ENCODE measurements at places on chromosomes 16 and 17. TPM values are rescaled to one million over a fixed set of nuclear protein-coding genes. Genes with fewer than 3 reads are reported as not detected.

SHMT1 gene
- 31.2 TPM for total RNA-seq

DNA sequence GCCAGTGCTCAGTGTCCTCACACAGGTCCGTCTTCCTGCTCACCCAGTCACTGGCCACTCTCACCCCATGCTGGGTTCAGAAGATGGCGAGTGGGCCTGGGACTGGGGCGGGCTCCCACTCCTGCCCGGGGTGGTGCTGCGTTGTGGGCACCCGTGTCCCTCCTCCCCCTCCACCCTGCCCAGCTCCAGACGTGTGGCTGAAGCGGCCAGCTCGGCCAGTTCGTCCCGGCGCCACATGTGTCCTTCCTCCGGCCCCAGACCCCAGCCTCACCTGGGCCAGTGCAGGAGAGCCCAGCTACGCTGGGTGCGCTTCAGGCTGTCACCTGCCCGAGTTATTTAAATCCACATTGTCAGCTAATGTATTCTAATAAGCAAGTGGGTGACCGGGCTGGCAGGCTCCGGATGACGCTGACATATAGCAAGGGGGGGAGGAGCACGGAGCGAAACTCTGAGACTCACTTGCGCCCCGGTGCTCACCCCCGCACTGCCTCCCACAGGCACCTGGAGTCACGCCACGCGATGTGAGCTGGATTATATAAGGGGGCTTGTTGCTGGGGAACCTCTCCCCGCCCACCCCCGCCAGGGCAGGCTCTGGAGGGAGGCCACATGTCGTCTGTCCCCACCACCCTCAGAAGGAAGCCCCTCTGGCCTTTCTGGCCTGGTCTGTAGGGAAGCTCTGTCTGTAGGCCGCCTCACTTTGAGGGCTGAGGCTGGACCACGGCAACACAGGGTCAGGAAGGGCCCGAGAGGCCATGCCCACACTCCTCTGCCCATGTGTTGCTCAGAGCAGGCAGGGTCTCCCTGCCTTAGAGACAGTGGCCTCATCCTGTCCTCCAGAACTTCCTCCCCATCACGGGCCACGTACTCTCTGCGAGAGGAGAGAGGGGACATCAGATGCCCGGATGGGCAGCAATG, 7.1 kb upstream of the BAIAP2 start:
- DNase-seq, result peak; percentile 15

- no peak for DNase-seq
These were observed 7.8 kb downstream of the CRHR1 start for GRCh38 chr17:45791935-45792334.

GRCh38 chr17:41885733-41886132, 20.5 kb upstream of the KLHL11 start:
- peak; percentile 36 for DNase-seq

- no peak for DNase-seq
These were observed 12.4 kb downstream of the TNRC6A start for GRCh38 chr16:24741862-24742261.

PPL gene
- 0.07 TPM for total RNA-seq

DNA sequence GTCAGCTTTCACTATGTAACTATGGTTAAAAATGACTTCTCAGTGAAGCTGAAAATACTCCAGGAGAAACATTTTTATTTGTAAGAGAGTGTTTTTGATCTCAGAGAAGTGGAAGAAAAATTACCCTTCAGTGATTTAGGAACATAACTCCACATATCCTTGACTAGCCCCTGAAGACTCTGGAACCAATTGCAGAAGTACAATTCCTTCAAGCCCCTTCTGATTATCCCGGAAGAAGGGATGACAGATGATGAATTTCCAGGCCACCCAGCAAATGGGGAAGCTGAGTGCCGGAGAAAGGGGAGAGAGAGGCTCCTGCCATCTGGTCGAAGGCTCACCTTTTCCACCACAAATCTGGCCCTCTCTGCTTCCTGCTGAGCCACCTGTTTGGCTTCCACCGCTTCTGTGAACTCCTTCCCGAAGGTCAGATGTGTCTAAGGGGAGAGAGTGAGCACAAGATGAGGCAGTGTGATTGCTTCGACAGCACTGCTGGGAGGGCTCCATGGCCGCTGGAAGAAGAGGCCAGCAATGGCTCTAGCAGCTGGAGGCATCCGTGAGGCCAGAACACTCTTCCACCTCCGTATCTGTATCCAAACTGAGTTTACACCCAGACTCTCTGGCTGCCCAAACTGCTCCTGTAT, 8.1 kb downstream of the PHB1 start:
- DNase-seq, result no peak

DNA sequence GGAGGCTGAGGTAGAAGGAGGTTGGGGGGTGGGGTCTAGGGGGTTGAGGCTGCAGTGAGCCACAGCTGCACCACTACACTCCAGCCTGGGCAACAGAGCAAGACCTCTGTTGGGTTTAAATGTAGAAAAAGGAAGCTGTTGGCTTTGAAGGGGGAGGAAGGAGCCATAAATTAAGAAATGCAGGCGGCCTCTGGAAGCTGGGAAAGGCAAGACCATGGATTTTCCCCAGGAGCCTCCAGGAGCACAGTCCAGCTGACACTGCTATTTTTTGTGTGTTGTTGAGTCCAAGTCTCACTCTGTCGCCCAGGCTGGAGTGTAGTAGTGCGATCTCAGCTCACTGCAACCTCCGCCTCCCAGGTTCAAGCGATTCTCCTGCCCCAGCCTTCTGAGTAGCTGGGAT, 15.9 kb downstream of the LITAF start:
- DNase-seq, result no peak

CCL4L2 gene
- total RNA-seq, result 0.42 TPM

GRCh38 chr17:65362826-65363225, 198.6 kb downstream of the AXIN2 start:
- no peak for DNase-seq

GAS2L2 gene
- not detected for total RNA-seq

PCTP gene
- total RNA-seq, result 33.8 TPM

DNA sequence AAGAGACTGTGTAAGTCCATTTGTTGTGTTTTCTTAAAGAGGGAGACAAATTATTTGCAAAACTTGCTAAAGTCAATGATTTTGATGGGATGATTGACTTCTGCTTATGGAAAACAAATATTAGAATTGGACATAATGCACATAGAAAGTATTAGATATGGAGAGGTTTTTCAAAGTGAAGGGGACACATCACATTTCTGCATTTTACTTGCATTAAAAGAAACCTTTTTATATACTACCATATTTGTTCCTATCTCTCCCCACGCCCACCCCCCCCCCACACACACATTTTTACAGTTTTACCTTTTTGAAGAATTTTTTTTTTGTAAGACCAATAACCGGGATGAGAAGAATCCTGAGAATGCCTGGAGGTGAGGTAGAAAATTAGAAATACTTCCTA, 8.6 kb upstream of the OR4D2 start:
- no peak for DNase-seq

- no peak for DNase-seq
These were observed 56.0 kb downstream of the WIPI1 start for GRCh38 chr17:68401288-68401687.

NECAB2 gene
- not detected for total RNA-seq

SPN gene
- total RNA-seq, result 225 TPM

GRCh38 chr17:11730747-11731146, 132.5 kb downstream of the DNAH9 start:
- DNase-seq, result no peak

DNA sequence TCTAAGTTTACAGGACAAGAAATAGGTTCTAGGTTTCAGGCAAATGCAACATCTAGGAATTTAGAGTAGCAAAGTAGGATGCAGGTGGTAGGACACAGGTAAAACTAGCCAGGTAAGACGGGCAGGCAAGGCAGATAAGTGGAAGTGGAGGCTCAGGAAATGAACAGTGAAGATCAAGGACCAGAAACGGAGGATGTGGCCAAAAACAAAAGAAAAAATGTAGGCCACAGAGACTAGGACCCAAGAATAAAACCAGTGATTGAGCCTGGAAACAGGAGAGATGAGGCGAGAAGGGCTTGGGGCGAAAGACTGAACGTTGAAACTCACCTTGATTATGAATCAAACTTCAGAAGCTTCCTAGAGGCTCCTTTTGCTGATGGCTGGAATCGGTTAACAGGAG, 24.0 kb downstream of the CPSF4L start:
- DNase-seq, result no peak

- DNase-seq, result no peak
These were observed 12.7 kb upstream of the HASPIN start for GRCh38 chr17:3710951-3711383.

PIMREG gene
- 13.4 TPM for total RNA-seq

KRTAP9-2 gene
- not detected for total RNA-seq

DNA sequence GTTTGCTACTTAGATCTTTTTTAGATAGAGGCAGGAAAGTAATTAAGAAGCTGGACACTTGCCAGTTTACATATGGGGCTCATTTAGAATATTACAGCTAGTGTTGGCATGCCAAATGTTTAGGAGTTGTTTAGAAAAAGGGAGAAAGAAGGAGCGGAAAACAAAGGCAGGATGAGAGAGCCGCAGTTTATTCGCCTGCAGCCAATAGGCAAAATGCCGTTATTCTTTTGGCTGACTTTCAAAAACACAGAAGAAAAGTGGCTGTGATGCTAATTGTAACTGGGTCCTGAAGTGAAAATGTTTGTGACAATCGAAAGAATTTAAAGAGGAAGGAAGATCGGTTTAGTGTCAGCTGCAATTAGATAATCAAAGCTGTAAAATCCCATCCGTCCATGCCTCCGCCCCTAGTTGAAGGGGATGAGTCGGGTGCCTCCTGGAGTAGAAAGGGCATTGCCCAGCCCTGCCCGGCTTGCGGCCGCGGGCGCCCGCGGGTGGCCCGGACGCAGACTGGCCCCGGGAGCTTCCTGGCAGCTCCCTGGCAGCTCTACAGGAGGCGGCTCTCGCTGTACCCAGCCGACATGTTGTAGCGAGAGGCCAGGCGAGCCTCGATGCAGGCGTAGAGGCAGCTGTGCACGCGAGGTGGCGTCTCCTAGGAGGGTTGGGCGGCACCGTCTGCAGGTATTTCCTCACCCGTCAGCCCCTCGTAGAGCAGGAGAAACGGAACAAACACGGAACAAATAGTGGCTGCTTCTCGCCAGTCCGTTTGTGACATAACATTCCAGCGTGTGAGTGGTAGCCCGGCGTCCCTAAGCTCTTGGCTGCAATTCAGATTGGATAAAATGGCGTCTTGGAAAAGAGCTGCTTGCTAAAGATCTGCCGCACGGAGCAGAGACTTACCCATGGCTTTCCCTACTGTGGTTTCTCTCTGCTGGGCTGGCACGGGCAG, 82.2 kb downstream of the TNRC6C start:
- no peak for DNase-seq

- DNase-seq, result no peak
These were observed 36.1 kb upstream of the CBFA2T3 start for GRCh38 chr16:89013111-89013510.

GRCh38 chr17:80599546-80600305, 55.1 kb downstream of the RPTOR start:
- DNase-seq, result peak; percentile 35

DNA sequence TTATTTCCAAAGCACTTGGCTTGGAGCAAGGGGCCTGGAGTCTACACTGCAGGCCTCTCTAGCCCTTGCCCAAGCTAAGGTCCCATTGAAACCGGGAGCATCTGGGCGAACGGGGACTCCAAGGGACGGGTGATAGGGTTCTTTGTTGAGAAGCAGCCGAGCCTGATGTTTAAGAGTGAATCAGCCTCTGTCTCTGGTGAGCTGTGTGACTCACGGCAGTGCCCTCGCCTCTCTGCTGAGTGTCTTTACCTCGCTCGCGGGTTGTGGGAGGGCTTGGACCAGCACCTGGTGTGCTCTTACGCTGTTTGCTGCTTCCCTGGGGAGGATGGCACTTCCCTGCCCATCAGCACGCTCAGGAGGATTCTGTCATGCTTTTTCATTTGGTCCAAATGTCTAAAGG, 1.3 kb downstream of the HGS start:
- DNase-seq, result no peak

- DNase-seq, result no peak
These were observed 37.4 kb downstream of the TK2 start for GRCh38 chr16:66512272-66513110.

MT1M gene
- not detected for total RNA-seq

- DNase-seq, result peak; percentile 65
These were observed 201.2 kb downstream of the UTP18 start for GRCh38 chr17:51461578-51462004.

SHCBP1 gene
- total RNA-seq, result 18.0 TPM

- peak; percentile 28 for DNase-seq
These were observed 107.6 kb downstream of the SPECC1 start for GRCh38 chr17:20116683-20117309.

MNT gene
- total RNA-seq, result 20.3 TPM

SLC6A4 gene
- total RNA-seq, result not detected

- DNase-seq, result no peak
These were observed 9.2 kb downstream of the RGS11 start for GRCh38 chr16:266258-267164.

- no peak for DNase-seq
These were observed 44.3 kb downstream of the GSG1L start for GRCh38 chr16:28019218-28019617.

DNA sequence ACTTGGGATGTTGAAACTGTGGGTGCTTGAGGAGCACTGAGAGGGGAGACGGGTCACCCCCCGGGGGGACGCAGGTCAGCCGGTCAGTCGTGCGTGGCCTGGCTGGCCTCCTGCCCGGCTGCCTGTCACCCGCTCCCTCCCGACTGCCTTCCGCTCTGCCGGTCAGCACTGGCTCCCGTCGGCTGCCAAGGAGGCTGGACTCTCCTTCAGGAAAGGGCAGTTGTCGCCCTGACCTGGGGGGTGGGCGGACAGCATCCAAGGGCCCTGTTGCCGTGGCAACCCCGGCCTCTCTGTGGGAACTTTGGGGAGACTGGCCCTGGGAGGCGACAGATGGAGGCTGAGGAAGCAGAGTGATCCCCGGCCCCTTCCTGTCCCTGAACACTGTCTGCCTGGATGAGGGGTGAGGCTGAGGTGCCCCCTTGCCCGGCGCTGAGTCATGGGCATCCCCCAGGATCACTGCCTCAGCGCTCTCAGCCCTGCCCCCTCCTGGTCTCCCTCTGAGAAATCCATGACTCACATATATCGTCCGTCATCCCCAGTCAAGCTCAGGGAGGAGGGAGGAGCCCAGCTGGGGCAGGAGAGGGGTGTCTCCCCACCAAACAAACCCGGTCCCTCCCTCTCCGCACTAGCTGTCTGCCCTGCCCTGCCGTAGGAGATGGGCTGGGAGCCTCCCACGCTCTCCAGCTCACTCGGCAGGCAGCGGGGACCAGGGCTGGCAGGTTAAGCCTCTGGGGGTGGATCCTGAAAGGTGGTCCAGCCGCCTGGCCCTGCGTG, at the start of gene ADGRG1:
Gene ADGRG1, plus strand, starts transcription at position 623 of the 774 bp plus-strand sequence. CDS start 21,658 bp downstream, outside the sequence.
- peak; percentile 94 for DNase-seq

DNA sequence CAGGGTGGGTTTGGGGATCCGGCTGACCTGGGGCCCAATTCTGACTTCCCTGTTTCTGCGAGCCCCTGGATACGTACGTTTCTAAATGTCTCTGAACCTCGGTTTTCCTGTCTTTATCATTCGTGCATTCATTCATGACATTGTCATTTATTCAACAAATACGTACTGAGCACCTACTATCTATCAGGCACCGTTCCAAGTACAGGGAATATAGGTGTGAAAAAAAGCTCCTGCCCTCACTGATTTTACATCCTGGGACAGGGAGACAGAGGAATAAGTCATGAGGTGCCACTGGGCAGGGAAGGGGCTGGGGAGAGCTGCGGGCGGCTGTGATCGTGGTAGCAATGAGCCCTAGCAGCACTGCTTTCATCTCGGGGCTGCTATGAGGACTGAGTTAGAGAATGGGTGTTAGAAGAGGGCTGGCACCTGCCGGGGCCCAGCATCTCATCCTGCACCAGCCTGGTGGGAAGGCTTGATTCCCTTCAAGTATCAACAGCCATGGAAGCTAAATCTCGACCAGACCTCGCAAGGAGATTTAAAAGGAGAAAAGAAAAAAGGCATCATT, 88.3 kb upstream of the DNAH17 start:
- no peak for DNase-seq

- DNase-seq, result peak; percentile 36
These were observed 192.8 kb downstream of the MAP2K6 start for GRCh38 chr17:69607162-69607834.
